ENCODE measurements at places on chromosomes 5 and 9.

- no peak for DNase-seq
These were observed 4.3 kb downstream of the CD14 start for GRCh38 chr5:140628711-140629110.

GRCh38 chr9:97387936-97388684, 23.8 kb upstream of the TDRD7 start:
- no peak for DNase-seq

DNA sequence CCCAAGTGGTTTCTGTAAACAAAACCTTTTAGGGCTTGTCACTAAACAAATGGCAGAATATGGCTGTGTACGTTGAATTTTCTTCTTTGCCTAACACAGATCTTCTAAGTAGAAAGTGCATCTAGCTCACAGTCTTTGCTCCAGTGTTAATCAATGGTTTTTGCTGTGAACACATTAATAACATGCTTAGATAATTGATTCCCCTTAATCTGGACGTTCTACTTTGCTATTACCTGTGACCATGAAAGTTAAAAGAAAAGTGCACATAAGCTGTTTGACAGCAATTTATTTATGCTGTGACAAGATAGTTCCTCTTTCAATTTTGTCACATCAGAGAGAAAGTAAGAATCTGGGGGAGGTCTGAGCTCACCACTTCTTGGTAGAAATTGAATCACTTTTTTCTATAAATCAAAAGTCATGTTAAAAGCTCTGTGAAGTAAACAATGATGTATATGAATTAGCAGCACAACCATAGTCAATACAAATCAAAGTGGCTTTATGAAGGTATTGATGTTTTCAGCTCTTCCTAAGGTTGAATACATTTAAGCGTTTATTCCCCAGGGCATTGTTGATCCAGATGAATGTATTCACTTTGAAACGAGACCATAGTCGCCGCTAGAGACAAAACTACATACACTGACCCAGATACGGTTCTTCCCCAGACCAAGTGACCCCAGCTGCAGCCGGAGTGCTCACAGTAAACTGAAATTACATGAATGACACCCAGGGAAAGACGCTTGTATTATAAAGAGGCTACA, 174.6 kb upstream of the ZNF608 start:
- DNase-seq, result no peak

DNA sequence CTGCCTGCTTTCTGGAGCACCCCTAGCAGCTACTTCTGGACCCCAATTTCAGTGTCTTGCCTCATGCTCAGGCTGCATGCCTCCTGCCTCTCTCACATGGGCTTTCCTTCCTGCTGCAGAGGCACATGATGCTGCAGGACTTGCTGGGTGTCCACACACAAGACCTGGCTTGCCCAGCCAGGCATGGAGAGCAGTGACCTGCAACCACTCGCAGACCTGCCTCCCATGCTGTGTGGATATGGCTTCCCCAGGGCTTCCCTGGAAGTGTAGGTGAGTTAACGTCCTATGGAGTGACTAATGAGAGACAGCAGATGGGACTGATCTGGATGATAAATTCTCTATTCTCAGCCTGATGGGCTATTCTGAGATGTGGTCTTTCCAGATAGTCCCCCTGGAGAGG, 53.2 kb upstream of the SMIM32 start:
- DNase-seq, result no peak

DNA sequence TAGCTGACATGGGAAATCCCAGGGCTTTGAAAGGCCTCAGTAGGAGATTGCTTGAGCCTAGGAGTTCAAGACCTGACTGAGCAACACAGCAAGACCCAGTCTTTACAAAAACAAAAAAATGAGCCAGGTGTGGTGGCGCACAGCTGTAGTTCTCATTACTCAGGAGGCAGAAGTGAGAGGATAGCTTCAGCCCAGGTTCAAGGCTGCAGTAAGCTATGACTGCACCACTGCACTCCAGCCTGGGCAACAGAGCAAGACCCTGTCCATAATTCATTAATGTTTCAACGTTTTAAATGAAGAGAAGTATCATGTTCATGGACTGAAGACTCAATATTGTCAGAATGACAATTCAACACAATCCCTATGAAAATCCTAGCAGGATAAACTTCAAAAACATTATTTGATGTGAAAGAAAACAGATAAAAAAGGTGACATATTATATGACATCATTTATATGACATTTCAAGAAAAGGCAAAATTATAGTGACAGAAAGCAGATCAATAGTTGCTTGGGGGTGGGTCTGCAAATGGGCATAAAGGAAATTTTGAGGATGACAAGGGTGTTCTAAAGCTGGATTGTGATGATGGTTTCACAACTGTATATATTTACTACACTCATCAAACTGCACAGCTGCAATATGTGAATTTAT, 3.7 kb downstream of the KIF3A start:
- DNase-seq, result no peak

DNA sequence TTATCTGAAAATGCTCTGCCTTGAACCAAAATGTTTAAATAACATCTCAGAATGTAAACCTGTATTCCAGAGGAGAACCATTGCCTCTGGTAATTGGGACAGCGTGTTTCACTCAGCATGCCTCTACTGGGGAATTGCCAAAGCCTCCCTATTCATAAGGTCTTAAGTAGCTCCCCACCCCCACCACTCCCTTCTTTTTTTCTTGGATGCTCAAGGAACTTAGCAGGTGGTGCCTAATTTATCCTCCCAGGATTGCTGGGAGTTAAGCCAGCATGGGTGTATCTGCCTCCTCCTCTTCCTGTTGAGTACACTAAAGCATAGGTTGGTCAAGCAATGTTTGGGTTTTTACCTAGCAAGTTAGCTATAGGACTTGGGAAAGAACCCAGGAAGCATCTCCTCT, 220.2 kb downstream of the DMAC1 start:
- no peak for DNase-seq

DNA sequence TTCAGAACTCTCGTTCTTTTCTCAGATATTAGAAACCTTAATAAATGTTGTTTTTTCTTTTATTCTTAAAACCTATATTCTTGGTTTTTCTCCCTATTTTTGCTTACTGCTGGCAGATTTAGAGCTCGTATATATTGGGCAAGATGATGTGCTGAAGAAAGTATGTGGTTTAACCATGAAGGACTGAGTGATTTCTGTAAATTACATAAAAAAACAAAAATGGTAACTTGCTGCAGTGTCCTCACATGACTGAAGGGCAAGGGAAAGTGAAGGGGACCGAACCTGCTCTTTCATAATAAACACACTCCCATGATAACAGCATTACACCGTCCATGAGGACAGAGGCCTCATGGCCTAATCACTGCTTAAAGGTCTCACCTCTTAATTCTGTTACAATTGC, 393.8 kb upstream of the ZNF608 start:
- no peak for DNase-seq

- no peak for DNase-seq
These were observed 60.6 kb downstream of the NSUN2 start for GRCh38 chr5:6572086-6572824.

DNA sequence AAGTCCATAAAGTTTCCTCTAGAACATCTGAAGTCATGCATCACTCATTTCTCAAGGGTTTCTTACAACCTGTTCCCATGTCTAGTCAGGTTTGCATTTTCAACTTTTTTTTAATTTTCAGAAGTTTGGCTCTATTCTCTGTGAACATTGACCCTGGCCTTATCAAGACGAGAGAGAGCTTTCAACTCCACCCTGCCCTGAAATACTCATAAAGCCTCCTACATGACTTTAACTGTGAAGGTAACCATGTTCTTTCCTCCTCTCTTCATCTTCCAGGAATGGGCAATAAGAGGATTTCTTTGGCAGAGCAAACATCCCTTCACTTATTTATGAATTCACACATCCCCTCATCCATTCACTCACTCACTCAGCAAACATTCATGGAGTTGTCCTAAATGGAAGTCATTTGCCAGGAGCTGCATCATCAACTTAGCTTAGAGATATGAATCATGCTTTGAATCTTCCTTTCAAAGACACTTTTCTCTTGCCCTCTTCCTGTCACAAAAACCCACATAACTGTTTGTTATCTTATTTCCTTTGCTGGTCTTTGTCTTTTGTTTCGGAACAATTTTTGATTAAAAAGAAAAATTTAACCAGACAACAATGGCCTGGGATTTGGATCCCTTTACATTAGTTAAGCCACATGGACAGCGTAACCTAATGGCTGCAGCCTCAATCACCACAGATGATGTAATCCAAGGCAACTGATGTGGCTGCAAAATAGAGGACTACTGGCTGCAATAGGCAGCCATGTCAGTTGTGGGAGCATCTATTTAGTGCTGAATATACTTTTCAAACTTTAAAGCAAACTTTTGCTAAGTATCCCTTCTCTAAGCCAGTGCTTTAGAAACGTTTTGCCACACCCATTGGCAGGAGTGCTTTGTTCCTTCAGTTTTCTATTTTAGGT, 43.0 kb upstream of the GNAQ start:
- no peak for DNase-seq

- DNase-seq, result no peak
These were observed 41.8 kb downstream of the CAVIN4 start for GRCh38 chr9:100619665-100620064.

All from AML-193 (cell line).